Activated CD8-positive, alpha-beta memory T cell treated with anti-CD3 and anti-CD28 coated beads for 4 hours (primary cell): ENCODE measurements at places on chromosomes 11 and 22.

DNA sequence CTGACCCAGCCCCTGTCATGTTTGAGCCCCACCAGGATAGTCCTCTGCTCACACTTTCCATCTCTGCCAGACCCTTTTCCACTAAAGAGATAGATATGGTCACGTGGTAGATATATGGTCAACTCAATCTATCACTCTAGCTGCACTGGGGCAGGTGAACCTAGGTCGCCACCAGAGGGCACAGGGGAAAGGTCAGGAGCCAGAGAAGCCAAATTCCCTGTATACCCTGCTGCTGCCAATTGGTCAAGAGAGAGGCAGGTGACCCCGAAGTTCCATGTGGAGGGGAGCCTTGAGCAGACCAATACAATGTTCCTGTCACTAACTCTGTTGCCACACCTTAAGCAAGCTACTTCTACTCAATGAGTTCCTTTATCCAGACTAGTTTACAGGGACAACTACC is 101.1 kb upstream of the GALNT18 start:
- no peak for DNase-seq

DNA sequence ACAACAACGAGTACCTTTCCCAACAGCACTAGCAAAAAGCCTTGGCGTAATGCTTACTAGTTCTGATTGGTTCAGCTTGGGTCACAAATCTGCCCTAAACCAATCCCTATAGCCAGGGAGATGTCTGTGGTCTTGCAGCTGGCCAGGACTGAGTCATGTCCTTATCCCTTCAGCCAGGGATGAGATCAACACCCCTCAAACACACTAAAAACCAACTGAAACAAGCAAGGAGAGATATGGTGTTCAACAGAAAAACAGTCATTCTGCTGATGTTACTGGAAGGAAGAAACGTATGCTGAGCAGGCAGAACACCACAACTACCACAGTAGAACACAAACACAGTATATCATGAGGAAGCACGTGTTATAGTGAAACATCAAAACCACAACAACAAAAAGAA is 375.6 kb downstream of the LARGE1 start:
- DNase-seq, result no peak

GRCh38 chr22:38870791-38871359 is 1.1 kb downstream of the CBX6 start:
- no peak for DNase-seq

DNA sequence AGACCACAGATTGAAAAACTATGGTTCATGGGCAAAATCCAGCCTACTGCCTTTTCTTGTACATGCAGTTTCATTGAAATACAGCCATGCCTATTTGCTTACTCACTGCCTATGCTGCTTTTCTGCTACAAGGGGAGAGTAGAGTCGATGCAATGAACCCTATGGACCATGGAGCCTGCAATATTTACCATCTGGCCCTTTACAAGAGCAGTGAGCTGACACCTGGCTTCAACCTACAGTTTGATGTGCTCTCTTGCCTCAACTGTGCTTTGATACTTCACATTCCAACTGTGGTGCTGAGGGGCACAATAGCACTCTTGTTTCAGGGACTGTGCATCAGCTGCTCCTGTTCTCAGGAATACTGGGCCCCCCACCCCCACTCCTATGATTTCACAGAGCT is 239.5 kb upstream of the SORL1-AS1 start:
- DNase-seq, result no peak

DNA sequence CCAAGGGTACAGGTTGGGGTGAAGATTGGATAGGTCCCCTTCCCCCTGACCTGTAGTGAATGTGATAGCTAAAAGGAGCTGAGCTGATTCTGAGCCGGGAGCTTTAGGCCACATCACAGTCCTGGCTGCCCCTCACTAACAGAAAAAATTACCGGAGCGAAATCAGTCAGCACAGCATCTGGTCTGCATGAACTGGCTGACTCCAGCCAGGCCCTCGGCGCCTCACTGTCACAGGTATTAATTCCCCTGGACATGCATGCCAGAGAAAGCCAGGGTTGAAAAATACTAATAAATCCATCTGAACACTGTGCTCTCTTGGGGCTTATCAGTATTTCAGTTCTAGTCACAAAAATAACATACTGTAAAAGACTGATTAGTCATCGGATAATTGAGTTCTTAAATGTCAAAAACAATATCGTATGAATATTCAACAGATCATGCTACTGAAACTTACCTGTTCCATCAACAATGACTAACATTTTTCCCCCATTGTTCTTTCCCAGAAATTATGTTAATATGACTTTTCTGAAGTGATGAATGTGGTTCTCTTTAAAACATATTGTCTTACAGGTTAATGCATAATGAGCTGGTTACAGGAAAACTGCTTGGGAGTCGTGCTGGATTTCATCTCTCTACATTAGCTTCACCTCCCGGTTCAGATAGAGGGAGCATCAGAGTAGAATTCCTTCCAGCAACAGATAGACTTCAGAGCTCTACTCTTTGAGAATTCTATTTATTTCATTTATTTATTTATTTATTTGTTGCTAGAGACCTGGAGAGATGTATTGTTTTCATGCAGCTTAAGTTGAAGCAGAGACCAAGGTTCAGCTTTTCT is 387.7 kb downstream of the NXPE2 start:
- no peak for DNase-seq

DNA sequence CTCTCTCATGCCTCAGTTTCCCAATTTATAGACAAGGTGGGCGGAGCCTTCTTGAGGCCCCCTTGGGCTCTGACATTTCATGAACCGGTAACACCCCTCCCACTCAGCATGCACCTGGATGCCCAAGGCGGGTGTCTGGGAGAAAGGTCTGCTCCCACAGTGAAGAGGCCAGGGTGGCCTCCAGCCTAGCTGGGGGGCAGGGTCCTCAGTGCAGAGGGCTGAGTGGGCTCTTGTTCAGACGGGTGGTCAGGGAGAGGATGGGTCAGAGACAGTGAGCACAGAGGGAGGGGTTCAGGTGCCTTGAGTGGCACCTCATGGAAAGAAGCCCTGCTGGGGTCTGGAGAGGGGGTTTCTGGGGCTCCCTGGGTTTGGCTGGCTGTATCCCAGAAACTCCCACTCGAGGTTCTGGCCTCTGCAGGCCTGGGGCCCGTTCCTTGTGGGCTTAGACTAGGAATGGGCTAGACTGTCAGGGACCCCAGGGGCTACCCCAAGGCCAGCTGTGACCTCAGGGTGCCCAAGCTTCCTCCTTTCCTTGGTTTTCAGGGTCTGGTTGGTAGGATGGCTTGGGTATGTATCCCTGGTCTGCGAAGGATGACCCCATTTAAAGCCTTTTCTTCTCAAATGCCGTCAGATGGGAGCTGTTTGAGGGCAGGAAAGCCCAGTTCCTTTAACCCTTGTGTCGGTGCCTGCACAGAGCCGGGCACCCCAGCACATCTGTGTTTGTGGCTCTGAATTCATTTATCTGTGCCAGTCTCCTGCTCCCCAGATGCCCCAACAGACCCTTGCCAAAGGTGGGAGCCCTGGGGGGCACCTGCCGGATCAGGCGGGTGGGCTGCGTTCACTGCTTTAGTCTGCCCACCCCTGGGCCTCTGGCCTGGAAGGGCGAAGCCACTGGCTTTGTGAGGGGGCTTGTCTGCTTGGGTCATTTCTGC is 1.2 kb downstream of the SYNGR1 start:
- no peak for DNase-seq

GRCh38 chr11:19092342-19092741 is 24.6 kb upstream of the ZDHHC13 start:
- DNase-seq, result no peak

GRCh38 chr22:35617137-35617755 is at the start of gene MB:
Gene MB, minus strand, starts transcription at chr22:35617329. Its CDS starts 72 bp downstream, at chr22:35617257.
- no peak for DNase-seq

DNA sequence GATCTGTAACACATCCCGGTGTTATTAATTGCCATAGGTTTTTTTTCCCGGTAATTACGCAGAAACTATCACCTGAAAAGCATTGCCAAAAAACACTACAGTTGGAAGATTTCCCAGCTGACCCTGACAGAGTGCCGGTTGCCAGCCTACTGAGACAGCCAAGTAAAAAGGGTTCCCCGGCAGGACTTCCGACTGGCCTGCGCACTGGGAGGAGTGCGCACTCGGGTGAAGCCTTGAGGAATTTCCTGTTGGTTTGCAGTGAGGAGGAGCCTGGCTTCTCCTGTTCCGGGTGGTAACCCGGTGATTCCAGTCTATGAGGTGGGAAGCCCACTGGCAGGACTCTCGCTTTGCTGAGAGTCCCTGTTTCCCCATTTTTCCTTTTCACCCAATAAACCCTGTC is 52.1 kb downstream of the CNTF start:
- no peak for DNase-seq

GRCh38 chr11:131146827-131147490 is 223.5 kb upstream of the NTM start:
- no peak for DNase-seq

DNA sequence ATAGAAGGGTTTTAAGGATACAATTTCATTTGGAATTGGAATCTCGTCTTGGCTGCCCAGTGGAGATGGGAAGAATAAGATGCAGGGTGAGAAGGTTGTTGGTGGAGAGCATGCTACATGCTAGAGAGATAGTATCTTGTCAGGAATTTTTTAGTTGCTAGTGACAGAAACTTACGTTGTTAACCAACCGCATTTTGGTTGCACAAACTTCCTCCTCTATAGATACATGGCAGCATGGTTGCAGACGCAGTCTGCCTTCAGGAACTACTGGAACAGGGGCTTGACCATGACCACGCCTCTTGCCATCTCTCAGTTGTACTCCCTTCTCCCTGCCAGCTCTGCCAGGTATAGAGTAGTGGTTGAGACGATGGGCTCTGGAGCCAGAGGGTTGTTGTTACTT is 13.5 kb upstream of the CCDC90B start:
- DNase-seq, result no peak

DNA sequence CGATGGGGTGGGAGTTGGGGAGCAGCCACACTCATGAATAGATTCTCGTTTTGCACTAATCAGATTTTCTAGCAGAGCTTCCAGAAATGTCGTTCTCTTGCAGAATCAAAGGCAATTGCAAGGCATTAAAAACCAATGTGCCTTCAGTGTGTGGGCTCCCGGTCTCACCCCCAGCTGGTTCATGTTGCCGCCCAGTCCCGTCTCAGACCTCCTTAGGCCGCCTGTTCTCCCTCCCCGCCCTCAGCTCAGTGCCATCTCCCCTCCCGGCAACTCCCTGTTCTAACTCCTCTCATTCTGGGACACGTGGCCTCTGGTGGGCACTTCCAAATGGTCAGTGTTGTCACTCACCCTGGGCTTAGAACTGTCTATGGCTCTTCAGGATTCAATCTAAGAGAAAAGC is 42.5 kb upstream of the SMIM38 start:
- no peak for DNase-seq

DNA sequence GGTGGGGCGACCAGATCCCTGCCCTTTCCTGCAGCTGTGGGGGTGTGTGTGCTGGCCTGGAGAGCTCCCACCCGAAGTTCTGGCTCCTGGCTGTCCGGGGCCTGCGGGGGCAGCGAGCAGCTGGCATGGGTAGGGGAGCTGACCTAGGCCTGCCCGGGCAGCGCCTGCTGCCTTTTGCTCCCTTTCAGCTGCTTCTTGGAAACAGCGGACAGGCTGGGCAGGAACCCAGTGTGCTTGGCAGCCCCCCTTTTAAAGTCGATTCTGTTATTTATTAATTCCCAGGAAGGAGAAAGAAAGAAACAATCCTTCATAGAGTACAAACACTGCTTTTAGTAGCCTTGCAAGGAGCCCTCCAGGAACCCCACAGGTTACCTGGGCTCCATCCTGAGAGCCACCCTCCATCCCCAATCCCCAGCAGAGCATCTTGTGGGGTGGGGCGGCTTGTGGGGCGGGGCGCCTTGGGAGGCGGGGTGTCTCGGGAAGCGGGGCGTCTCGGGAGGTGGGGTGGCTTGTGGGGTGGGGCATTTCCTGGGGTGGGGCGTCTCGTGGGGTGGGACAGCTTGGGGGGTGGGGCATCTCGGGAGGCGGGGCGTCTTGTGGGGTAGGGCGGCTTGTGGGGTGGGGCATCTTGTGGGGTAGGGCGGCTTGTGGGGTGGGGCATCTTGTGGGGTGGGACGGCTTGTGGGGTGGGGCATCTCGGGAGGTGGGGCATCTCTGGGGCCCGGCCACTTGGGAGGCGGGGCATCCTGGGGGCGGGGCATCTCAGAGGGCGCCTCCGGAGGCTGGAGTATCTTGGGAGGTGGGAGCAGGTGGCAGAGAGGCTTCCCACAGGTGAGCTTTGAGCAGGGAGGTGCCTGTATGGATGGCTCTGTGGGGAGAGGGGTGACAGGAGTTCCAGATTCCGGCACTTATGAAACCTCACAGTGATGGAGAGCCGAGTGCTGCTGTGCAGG is 7.0 kb downstream of the CD81 start:
- DNase-seq, result no peak

DNA sequence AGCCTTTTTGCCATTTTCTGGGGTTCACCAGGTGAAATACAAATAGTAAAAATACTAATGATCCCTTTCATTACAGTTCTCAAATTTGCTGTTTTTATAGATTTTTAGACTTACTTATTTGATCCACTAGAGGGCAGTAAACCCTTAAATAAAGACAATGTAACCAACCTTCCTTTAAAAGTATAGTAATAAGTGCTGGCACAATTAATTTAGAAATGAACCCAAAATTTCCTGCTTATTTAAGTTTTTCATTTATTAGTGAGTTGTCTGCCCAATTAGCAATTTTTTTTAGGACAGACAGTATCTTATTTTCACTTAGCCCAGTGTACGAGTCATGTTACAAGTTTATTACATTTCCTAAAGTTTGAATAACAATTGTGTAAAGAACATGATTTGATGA is 4.7 kb downstream of the DDIAS start:
- no peak for DNase-seq

DNA sequence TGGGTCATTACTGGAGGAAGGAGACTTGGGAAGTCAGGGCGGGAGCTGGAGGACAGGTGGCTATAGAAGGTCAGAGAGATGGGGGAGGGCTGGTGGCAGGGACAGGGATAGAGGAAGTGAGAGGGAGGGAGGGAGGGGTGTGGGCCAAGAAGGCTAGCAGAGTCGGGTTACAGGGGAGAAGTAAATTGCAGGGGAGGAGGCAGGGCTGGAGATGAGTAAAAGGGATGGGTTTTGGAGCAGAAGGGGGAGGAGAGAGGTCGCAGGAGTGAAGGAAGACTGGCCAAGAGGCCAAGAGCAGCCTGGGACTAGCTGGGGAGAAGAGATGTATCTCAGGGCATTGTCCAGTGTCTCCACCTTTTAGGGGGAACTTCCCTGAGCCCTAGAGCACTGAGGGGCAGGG is 33.0 kb downstream of the LRRC10B start:
- DNase-seq, result no peak

GRCh38 chr11:67270256-67271204 is 4.3 kb downstream of the GRK2 start:
- no peak for DNase-seq

DNA sequence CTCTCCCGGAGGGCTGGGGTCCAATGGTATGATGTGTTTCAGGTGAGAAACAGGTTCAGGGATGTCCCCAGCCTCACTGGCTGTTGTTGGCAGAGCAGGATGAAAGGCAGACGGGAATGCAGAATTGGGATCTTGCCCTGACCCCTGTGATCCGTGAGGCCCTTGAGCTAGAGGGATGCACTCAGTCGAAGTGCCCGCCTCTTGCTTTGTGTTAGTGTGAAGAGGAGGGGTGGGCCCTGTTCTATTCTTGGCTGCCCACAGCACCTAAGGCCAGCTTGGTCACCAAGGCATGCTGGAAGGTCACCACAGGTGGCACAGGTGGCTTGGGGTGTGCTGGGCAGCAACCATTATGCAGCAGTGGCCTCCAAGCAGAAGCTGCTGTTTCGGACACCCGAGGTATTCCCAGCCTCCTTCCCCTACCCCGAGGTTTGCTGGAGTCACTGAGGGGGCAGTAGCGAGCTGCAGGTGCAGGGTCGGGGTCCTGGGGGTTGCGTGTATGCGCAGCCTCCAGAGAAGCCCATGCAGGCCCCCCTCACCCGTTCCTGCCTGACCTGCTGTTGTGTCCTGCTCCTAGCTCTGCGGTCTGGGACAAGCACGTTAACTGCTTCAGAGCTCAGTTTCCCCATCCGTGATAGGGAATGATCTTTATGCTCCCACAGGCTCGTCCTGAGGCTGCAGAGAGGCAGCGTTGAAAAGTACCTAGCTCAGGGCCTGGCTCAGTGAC is 13.0 kb downstream of the LRP5 start:
- no peak for DNase-seq
